ENCODE measurements at places on chromosomes 3 and 15.

GRCh38 chr15:74442604-74443003, 8.8 kb upstream of the SEMA7A start:
- DNase-seq, result no peak

- DNase-seq, result peak; percentile 55
Measured at GRCh38 chr15:63094495-63094931, 27.1 kb upstream of the LACTB start.

GRCh38 chr15:59177317-59177660, 29.4 kb upstream of the LDHAL6B start:
- DNase-seq, result no peak

DNA sequence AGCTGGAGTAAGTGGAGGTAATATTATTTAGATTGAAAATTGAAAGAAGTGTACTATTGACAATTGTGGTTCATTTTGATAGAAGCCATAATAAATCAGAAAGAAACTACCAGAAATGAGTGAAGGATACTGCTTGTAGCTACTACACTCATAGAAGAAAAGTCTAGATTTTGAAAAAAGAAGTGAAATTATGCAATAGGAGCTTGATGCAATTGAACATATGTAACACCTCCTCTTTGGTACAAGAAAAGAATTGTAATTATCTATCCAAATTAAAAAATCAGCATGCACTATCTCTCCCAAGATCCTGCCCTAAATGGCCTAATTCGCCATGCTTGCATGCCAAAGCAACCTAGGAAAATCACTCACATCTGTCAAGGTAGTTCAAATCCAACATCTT, 51.1 kb upstream of the CD200R1L start:
- DNase-seq, result no peak

- no peak for DNase-seq
Measured at GRCh38 chr15:100016632-100017031, 283.4 kb upstream of the LYSMD4 start.

DNA sequence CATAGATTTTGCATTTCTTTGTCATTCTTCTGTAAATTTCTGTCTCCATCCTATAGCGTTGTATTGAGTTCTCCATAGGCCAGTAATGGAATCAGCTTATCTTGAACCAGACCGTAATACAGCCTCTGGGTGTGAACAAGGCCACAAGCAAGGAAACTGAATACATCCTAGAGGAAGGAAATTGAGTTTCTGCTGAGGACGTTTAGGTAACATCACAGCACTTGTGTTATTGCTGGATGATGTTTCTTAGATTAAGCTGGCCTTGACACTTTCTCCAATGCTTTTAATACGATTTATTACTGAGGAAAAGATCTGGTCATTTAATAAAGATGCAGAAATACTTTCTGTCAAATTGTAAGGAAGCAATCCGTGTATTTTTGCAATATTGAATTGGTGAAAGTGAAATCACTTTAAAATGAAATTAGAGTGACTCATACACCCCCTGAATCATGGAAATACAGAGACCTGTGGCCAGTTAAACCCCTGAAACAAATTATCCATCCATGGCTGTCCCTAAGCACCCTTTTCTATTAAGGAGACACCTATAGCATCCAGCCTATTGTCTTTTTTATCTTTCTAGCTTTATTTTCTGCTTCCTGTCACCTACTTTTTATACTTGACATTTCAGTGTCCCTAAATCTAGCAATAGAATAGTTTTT, 48.5 kb upstream of the UBE3A start:
- DNase-seq, result no peak

DNA sequence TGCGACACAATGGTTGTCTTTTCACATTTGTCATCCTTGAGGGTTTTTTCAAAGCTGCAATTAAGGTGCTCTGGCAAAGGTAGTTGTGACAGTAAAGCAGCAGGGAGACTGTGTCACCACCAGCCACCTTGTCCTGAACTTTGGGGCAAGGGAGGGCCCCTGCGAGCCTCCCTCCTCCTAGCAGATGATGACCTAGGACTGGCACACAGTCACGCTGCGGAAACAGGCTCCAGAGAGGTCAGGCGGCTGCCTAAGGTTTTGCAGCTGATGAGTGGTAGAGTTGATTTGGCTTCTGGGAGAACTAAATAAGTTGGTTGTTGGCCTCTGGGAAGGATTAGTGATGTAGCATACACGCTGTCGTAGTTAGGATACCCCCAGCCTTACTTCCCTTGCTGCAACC, 62.7 kb downstream of the PDIA5 start:
- DNase-seq, result no peak

- DNase-seq, result peak; percentile 49
Measured at GRCh38 chr3:125357032-125357658, 18.0 kb downstream of the ZNF148 start.

DNA sequence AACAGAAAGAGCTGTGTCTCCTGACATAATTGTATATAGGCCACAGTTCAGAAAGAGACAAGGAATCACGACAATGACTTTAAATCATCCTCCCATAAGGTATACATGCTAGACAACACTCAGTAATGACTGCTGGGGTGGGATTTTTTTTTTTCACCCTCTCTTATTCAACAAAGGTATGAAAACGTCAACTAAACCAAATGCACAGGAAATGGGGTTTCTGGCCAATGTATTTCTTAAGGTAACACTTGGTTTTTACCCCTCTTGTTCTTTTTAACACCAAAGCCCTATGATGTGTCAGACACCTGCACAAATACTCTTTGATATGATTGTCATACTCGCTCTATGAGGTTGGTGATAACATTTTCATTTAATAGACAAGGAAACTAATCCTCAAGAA, 78.3 kb downstream of the MCF2L2 start:
- no peak for DNase-seq

DNA sequence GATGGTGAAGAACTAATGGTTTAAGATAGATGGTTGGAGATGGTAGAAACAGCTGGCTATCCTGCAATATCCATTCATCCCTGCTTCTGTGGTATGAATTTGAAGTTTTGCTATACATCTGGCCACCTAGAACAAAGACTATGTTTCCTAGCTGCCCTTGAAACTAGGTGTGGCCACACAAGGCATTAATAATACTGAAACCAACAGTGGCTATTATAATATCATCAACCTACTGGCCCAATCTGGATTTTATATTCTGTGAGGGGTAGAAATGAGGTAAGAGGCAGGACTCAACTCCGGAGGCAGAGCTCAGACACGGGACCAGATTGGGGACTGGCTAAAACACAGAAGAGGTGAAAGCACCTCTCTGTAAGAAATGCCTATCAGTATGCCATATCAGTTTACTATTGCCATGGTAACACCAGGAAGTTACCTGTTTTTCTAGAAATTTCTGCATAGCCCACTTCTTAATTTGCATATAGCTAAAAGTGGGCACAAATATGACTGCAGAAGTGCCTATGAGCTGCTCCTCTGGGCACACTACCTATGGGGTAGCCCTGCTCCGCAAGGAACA, 8.4 kb downstream of the IFT80 start:
- no peak for DNase-seq

DNA sequence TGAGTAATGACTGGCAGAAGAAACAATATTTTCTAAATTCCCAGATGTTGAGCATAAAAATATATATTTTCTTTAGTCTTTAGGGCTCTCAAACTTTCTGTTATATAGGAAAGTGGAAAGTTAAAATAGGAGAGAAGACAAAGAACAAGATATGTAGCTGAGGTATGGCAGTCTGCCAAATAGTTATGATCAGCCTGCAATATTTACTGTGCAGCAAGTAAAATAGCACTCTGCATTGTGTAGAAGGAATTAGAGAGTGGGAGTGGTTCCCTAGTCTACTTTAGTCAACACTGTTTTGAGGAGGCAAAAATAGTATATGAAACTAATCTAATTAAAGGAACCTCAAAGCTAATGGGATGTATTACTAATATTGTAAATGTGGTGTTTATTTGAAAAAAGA, 978.1 kb upstream of the ALCAM start:
- peak; percentile 1 for DNase-seq

GRCh38 chr15:84826369-84826823, 9.2 kb downstream of the ALPK3 start:
- no peak for DNase-seq

DNA sequence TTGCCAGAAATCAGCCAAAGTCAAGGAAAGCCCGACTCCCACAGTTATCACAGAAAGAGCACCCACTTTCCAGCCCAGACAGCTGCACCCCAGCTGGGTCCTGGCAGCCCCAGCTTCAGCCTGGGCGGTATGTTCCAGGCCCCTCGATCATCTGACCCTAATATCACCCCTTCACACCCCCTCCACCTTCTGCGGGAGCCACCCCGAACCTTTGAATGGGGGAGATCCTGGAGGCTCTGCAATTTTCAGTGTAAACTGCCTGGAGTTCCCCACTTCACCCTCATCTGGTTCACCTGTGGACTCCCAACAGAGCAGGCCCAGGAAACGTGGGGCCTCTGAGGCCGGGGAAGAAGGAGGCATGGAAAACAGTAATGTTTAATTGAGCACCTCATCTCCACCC, 5.9 kb downstream of the PRSS50 start:
- no peak for DNase-seq

DNA sequence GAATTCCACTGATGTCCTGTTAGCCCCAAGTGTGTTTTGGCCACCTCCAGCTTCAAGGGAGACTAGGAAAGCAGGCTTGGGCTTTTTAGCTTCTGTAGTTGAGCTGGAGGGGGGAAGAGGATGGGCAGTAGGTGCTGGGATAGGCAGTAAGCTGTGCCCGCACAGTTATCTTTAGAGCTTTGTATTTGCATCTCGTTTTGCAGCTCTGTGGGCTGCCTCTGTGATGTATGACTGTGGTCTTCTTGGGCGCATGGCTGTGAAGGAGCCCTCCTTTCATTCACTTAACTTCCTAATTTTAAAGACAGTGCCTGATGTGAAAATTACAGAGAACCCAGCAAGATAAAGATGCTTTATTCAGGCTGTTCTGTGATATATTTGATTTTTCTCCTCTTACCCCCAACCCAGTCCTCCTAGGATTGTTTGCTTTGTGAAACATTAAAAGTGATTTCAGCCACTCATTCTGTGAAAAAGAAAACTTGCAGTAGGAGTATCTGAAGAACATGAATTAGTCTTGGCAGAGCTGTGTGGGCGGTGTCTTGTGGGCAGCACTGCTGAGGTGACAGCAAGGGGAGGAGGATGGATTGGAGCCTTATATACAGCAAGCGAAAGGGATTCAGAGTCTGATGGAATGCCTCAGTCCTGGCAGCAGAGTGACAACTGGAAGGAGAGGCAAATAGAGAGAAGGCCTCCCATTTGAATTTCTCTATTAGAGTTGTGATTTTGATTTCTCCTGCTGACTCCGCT, 74.3 kb downstream of the LARS2 start:
- DNase-seq, result no peak

Data from fibroblast of villous mesenchyme (primary cell).